ENCODE measurements at places on chromosomes 2 and 18. TPM values are rescaled to one million over a fixed set of nuclear protein-coding genes. Genes with fewer than 3 reads are reported as not detected.

Gene STK11IP
- 20.2 TPM for total RNA-seq

Gene GPBAR1
- total RNA-seq, result 1.2 TPM

Gene PXDN
- 27.5 TPM for total RNA-seq

- DNase-seq, result no peak
Measured at GRCh38 chr2:69483024-69483423, 45.8 kb upstream of the NFU1 start.

DNA sequence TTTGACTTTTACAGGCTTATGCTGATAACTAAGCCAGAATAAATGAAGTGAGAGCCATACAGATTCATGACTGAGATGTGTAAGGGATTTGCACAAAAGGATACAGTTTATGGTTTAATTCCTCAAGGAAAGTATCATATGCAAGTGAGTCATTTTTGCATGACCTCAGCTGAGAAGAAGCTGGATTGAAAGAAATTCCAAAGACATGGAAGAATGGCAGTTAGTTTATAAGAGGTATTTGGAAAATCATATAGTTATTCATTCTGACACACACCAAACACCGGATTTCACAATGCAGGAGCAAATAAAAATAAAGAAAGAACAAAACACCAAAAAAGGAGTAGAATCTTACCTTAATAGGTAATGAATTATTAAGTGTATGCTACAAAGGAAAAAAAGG lies 83.2 kb upstream of the RND3 start:
- DNase-seq, result no peak

Gene CACNB4
- 0.67 TPM for total RNA-seq

Gene IL36B
- not detected for total RNA-seq

DNA sequence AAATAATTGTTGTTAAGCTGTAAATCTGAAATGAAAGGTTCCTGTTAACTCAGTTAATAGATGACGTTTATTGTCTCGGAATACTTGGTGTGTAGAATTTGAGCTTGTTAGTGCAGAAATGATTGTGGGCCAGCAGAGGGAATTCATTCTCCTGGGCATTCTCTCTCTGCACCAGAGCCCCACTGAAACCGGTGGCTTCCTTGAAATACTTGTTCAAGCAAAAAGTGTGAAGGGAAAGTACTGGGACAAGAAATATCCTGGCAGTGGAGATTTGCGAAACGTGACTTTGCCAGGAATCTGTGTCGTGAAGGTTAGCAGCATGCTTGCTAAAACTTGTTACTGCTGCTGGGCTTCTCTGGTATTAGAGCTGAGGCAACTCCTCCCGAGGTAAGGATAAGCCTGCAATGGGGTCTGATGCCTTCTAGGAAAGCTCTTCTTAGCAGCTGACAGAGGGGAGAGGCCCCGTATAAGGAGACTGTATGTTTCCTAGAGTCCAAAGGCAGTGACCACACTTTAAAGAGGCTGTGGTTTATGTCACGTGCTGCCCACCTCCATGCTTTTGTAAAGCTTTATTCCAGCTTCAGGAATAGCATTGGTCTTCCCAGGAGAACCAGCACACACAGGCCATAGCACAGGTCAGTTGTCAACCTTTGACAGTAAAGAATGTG lies 2.0 kb downstream of the ITGA6 start:
- DNase-seq, result no peak

Gene RAD51AP2
- 0.43 TPM for total RNA-seq

DNA sequence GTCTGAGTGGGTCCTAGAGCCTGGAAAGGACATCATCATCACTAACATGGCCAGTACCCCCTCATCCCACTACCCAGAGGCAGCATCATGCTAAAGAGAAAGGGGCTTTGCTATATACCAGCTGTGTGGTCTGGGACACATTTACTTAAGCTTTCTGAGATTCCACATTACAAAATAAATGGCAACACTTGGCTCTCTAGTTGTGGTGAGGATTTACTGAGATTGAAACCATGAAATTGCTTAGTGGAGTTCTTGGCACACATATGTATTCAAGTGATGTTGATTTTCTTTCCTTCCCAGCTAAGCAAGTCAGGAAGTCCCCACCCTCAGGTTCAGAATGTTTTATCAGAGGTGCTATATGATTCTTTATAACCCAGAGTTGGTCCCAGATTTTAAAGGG lies 362.0 kb downstream of the CLIP4 start:
- DNase-seq, result no peak

GRCh38 chr2:167132906-167133555 lies 244.8 kb downstream of the XIRP2 start:
- no peak for DNase-seq

Gene IHH
- not detected for total RNA-seq

DNA sequence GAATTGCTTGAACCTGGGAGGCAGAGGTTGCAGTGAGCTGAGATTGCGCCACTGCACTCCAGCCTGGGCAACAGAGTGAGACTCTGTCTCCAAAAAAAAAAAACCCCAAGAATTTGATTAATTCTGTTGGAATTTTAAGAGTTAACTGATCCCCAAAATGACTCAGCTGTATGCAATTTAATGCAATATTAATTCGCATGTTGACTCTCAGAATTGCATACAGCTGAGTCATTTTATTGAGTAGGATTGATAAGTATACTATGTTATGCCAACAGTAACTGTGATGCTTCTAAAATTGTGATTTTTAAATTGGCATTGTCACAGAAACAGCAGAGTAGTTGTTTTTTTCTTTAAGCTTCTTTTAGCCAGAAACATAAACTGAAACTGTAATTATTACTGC lies 19.6 kb downstream of the MSH2 start:
- DNase-seq, result no peak

DNA sequence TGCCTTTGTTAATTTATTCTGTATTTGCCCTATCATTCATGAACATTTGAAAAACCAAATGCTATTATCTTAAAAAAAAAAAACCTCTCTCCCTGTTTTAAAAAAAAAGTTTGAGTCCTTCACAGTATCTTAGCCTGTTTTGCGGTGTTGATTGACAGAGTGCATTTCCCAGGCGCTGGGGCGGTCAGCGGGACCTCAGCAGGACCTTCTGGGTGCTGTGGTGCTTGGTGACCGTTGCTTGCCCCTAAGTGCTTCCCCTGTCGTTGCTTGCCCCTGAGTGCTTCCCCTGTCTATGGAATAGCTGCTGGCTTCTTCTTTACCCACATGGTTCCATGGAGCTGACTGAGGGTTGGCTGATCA lies 12.1 kb downstream of the ATP6V1C2 start:
- DNase-seq, result no peak

- DNase-seq, result no peak
Measured at GRCh38 chr18:3528231-3528630, 78.3 kb downstream of the TGIF1 start.

DNA sequence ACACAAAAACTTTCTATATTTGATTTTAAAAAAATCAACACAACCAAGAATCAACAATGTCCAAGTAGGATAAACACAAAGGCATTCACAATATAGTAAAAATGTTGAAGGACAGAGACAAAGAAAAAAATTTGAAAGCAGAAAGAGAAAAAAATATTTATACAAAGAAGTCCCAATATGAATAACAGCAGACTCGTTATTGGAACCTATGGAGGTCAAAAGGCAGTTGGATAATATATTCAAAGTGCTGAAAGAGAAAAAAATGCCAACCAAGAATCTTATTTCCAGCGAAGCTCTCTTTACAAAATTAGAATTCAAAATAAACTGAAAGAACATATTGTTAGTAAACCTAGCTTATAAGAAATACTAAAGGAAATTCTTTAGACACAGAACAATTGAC lies 859.5 kb downstream of the LRP1B start:
- no peak for DNase-seq

Gene NT5DC4
- not detected for total RNA-seq
